D341Med (cell line): ENCODE measurements at places on chromosomes 11 and 22.

DNA sequence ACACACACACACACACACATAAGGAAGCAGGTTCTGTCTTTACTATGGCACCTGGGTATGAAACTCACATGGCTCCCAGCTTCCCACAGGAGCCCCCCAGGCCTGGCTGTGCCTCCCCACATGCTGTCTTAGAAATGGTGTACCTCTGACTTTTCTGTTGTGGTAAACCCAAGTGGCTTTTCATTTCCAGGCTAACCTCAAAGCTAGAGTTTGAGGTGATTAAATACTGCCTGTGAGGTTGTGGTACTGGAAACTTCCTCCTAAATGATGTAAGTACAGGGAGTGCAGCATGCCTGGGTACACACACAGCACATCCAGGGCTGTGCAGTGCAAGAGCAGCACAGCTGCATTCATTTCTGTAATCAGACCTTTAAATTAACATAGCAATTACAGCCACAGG, 34.4 kb downstream of the ME3 start:
- DNase-seq, result no peak

GRCh38 chr22:28927630-28928029, 44.3 kb downstream of the ZNRF3 start:
- no peak for DNase-seq

DNA sequence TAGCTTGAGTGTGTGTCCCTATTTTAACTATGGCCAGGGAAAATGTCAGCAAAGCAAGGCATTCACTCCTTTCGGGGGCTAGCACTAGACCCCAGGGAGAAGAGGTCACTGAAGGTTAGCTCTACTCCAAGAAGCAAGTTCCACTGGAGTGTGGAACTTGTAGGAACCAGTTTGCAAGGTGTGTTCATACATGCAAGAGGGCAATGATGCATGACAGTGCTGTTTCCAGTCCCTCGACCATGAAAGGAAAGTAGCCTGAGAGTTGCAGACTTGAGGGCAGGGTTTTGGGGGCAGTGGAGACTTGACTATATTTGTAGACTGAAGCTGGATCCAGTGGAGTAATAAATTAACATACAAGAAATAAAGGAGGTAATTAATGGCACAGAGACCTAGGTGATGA, 21.6 kb upstream of the SLC36A4 start:
- no peak for DNase-seq

DNA sequence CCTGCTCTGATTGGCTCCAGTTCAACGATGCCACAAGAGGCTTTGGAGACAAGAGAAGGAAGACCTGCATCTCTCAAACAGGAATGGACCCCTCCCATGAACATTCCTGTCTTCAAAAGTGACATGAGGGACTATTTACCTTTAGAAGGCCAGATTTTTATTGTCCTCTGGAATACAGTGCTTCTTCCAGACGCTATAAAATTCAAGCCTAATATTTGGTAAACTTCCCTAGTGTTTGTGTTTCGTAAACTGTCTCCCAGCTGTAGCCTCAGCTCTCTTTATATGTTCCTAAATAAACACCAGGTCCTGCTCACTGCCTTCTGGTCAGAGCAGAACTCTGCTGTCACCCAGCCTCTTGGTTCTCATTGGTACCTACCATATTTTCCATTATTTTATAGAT, 157.8 kb downstream of the CCDC34 start:
- no peak for DNase-seq

- DNase-seq, result no peak
Observed at GRCh38 chr11:69394869-69395246, 86.6 kb upstream of the LINC01488 start.

GRCh38 chr11:72683782-72684200, 9.6 kb upstream of the PDE2A start:
- DNase-seq, result peak; percentile 88

DNA sequence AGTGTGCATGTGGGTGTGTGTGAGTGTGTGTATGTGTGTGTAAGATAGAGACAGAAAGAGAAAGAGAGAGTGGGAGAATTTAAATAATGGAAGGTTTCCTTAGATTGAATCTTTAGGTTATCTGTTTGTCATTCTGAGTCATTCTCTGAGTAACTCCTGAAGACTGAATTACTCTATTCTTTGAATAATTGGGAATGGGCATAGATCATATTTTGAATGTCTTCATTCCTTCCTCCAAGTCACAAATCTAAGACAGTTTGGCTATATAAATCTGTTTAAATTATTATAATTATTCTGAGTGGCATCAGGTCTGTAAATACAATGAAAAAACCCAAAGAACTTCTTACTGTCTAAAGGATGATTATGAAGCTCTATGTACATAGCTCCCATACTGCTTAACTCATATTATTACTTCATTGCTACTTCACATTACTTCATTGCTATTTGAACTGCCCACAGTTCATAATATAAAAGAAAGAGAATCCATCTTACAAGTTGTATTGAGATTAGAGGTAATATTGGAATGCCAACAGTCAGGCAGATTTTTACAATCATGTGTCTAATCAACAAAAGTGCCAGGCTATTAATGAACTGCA, 346.6 kb upstream of the CCDC179 start:
- DNase-seq, result no peak

- DNase-seq, result no peak
Observed at GRCh38 chr22:42285604-42286003, 15.2 kb upstream of the TCF20 start.

- DNase-seq, result no peak
Observed at GRCh38 chr11:94851864-94852636, 83.9 kb downstream of the AMOTL1 start.

- no peak for DNase-seq
Observed at GRCh38 chr11:96257036-96257435, 86.0 kb downstream of the MAML2 start.

DNA sequence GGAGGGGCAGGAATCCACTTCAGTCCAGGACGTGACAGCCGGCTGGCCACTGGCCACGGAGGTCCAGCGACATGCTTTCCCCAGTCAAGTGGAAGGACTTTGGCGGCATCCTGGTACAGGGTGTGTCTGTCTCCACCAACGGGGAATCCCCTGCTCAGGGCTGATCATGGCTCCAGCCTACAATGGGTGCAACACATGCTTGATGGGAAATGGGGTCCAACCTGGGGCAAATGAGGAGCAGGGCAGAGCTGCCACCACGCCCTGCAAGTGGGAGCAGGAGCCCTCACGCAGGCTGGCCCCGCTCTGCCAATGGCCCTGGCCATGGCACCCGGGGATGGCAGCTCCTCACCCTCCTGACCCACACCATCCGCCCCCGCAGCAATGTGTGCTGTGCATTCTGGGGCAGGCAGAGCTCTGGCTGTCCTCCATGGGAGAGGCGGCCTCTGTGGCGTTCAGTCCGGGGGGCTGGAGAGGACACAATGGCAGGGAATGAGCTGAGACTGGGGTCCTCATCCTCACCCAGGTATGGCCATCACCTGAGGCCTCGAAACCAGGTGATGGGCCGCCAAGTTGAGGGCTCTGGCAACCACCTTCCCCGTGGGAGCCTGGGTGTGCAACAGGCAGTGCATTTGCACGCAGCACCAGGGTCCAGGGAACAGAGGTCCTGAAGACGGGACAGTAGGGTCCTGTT, 5.8 kb upstream of the SEPTIN5 start:
- no peak for DNase-seq

GRCh38 chr22:31340765-31341247, 5.3 kb downstream of the PATZ1 start:
- no peak for DNase-seq

DNA sequence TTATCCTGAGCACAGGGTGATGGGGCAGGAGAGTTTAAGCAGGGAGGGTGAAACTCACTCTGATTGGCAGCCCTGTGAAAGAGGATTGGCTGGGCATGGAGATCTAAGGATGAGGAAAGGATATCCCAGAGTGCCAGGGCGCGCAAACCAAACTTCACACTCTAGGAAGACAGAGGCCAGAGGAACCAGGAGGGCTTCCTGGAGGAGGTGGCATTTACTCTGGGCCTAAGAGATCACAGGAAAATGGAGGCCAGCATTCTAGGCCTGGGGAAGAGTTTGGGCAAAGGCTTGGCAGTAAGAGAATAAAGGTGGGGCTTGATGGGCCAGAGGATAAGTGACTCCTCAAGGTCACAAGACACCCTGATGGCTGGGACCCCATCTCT, 377 bp upstream of the NCF4 start:
- DNase-seq, result no peak

GRCh38 chr11:121070951-121071845, 29.8 kb upstream of the TECTA start:
- no peak for DNase-seq

- no peak for DNase-seq
Observed at GRCh38 chr11:33362051-33362910, 105.1 kb downstream of the HIPK3 start.

- no peak for DNase-seq
Observed at GRCh38 chr11:114276077-114276476, 20.1 kb upstream of the NNMT start.

DNA sequence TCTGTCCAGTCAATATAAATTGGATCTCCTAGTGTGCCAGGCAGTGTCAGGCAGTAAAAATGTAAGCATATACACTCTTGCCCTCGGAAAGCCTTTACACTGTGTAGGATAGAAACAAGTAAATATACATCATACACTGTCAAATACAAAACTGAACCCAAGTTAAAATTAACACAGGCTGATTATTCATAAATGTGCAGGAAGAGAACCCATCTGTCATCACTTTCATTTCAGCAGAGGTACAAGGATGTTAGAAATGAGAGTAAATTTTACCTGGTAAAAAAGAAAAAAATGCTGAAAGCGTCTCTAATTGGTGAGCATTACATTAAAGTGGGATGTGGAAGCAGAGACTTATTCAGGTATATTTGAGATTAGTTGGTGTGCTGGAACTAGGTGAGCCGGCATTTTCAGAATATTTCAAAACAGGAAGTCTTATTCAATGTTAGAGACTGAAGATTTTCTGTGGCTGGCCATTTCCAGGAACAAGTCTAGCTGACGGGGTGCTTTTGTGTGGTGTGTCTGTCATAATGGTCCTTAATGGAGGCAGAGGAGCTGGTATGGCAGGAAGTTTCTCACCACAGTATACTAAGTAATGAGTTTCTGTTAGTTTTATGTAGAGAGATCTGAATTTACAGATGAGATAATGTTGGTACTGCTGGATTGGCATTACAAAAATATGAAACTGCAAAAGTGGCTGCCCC, 192.6 kb downstream of the CASP12 start:
- no peak for DNase-seq

- peak; percentile 92 for DNase-seq
Observed at GRCh38 chr11:1652771-1653540, 23.4 kb downstream of the KRTAP5-5 start.

GRCh38 chr11:13923182-13923581, 39.3 kb upstream of the SPON1 start:
- DNase-seq, result no peak

GRCh38 chr11:15641271-15642045, 526.7 kb downstream of the INSC start:
- DNase-seq, result peak; percentile 36

- DNase-seq, result no peak
Observed at GRCh38 chr11:23398052-23398451, 537.8 kb upstream of the CCDC179 start.

- no peak for DNase-seq
Observed at GRCh38 chr11:73200256-73200655, 17.8 kb upstream of the P2RY2 start.

DNA sequence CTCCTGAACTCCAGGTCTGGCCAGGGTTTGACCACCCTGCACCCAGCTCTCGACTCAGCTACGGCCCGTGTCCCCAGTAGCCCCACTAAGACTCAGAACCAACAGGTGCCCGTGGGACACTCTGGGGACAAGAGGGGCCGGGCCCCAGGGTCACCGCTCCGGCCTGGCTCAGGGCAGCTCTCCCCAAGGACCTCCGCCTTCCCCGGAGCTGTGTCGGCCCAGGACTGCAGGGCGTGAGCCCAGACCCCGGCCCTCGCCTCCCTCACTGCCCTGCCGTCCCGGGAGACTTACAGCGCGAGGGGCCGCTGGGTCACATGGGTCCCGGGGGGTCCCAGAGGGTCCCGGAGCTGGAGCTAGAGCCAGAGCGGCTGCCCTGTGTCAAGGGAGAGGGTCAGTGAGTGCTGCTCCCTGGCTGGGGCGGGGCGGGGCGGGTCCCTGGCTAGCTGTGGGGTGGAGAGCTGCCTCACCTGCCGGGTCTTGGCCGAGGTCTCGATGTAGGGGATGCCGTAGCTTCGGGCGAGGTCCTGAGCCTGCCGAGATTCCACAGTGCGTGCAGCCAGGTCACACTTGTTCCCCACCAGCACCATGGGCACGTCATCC, 2.3 kb downstream of the HRAS start:
- DNase-seq, result no peak

GRCh38 chr11:101668236-101668635, 84.4 kb upstream of the TRPC6 start:
- DNase-seq, result no peak

GRCh38 chr11:93542811-93543229, 371 bp downstream of the SMCO4 start:
- DNase-seq, result no peak

- peak; percentile 70 for DNase-seq
Observed at GRCh38 chr11:129992161-129992944, 10.3 kb downstream of the PRDM10 start.

GRCh38 chr22:24059121-24059520, 48.0 kb downstream of the CABIN1 start:
- no peak for DNase-seq

DNA sequence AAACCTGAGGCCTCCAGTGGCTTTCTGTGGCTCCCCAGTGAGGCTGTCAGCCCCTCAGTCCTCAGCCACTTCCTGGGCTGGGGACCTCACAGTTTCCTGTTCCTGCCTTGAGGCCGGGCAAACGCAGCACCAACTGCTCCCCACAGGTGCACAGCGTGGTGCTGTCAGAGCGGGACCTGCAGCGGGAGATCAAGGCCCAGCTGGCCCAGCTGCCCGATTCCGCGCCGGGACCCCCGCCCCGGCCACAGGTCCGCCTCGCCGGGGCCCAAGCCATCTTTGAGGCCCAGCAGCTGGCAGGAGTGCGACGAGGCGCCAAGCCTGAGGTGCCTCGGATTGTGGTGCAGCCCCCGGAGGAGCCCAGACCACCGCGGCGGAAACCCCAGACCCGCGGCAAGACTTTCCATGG, 5.4 kb downstream of the TBC1D10C start:
- DNase-seq, result no peak

DNA sequence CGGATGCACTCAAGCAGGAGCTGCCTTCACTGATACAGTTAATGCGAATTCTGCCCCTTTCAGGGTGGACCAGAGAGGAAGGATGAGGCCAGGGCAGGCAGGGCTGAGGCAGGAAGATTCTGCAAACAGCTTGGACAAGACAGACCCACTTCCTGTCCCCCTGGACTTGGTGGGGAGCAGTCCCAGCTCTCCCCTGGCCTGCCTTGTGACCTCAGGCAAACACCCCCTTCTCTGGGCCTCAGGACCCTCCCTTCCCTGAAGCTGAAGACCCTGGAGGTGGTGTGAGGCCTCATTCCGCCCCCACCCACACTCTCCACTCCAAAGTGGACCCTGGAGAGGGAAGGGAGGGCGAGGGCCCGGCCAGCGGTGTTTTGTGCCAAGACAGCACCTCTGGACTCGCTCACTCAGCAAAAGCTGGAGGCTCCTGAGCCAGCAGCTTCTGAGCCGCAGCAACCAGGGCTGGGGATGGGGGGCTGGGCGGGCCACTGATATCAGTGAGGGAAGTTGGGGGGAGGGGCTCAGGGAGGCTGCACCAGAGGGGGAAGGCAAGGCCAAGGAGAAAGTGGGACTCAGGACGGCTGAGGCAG, 8.5 kb downstream of the RAB3IL1 start:
- DNase-seq, result no peak
